ENCODE measurements at places on chromosomes 11 and 22. TPM values are rescaled to one million over a fixed set of nuclear protein-coding genes. Genes with fewer than 3 reads are reported as not detected.

GRCh38 chr22:48893288-48894063 is 934.2 kb downstream of the BRD1 start:
- DNase-seq: no peak

GRCh38 chr22:39101226-39101625 is 4.2 kb downstream of the APOBEC3H start:
- DNase-seq: no peak

GRCh38 chr11:47641600-47642098 is 710 bp downstream of the MTCH2 start:
- DNase-seq: no peak

- DNase-seq: no peak
Measured at GRCh38 chr22:43205261-43205691, 18.3 kb upstream of the TTLL12 start.

GRCh38 chr11:74980634-74981033 is 8.1 kb upstream of the NEU3 start:
- no peak for DNase-seq

DNA sequence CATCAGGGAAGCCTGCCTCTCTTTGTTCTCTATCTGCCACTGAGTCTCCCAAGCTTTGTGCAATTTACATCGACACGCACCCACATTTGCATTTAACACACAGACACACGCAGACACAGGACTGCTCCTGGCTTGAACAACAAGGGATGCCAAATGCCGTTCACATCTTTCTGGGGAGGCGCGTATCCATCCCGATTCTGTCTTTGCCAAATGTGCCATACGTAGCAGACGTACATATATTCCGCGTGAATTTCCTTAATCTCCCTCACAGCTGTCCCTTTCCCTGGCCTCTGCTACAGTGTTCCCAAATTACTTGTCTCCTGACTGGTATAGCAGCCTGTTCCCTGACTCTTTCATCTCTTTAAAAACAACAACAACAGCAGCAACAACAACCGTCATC is 409.5 kb downstream of the MIAT start:
- no peak for DNase-seq

- peak; percentile 79 for DNase-seq
Measured at GRCh38 chr11:130653838-130654636, 205.6 kb downstream of the ADAMTS15 start.

- DNase-seq: no peak
Measured at GRCh38 chr22:27350306-27350705, 451.2 kb downstream of the MN1 start.

- DNase-seq: no peak
Measured at GRCh38 chr22:49380095-49380827, 447.4 kb downstream of the BRD1 start.

DNA sequence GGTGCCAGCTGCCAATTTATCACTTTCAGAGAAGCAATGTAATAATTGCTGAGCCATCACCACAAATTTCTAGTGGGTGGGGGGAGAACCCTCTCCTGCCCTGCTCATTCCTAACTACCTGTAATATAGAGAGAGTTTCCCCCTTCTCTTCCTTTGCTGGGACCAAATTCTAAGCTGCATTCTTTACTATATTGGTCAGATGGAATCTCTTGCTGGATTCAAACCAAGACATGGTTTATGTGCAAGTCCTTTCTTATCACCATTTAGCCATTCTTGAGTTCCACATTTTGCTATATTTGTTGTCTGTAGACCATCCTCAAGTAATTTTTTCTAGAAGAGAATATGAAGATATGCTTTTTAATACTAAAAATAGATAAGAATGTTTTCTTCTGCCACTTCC is 452.1 kb downstream of the MN1 start:
- DNase-seq: peak; percentile 20

- no peak for DNase-seq
Measured at GRCh38 chr11:3913921-3914320, 58.5 kb downstream of the STIM1 start.

DNA sequence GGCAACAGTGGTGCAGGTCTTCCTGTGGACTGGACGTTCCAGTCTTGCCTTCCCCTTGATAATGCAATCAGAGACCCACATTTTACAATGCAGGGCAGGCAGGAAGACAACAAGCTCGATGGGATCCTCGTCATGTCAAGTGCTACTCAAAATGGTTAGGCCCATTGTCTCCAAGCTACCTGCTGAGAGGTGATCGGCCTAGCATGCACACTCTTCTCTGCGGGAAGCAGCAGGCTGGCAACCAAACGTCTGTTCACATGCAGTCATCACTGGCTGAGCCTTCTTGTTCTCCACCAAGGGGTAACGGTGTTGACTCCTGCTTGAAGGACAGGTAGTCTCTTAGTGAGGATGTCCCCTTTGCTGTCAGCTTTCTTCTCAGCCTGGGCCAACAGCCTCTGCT is 25.5 kb upstream of the CD82 start:
- DNase-seq: no peak

The NOX4 gene
- not detected for total RNA-seq

The OR51Q1 gene
- not detected for total RNA-seq

The ANKK1 gene
- not detected for total RNA-seq

The TSPAN18 gene
- total RNA-seq: not detected

The MS4A4E gene
- total RNA-seq: not detected

Data from Caki2 (cell line).